ENCODE measurements at places on chromosomes 12 and 14.

- peak; percentile 75 for DNase-seq
These were observed 7.1 kb upstream of the IFNG-AS1 start for GRCh38 chr12:67982164-67982563.

GRCh38 chr12:104536841-104537240 lies 80.1 kb downstream of the CHST11 start:
- DNase-seq = peak; percentile 39

GRCh38 chr14:55500708-55501107 lies 60.3 kb upstream of the TBPL2 start:
- no peak for DNase-seq

DNA sequence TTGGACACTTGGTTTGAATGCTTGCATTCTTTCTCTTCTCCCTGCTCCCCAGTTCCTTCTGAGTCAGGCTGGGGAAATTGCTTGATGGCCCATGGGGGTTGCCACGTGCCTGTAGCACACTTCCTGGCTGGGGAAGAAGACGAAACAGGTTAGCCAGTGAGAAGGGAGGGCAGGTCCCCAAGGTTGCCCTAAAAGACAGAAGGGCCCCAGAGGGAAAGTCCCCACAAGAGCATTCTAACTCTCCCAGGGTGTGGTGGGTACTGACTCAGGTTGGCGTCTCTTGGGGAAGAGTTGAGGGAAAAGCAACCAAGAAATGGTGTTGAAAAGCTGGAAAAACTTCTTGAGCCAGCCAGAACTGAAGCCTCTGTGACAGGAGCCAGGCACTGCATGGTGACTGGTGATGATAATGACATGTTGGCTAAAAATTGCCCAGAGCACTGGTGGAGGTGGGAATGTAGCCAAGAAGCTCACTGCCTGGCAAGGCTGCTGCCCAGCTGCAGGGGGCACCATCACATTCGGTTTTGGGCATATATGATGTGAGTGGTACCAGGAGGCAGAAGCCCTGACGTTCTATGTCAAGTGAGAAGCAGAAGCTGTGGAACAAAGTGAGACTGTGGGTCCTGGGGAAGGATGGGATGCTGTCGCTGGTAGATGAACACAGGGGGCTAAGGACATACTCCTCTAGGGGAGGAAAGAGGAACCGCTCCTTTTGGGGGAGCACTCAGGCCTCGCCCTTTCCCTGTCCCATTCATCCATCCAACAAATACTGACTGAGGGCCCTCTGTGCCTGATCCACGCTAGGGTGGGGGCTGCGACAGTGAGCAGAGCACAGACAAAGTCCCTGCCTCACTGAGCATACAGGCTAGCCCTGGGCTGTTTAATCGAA lies 8.1 kb upstream of the RABGGTA start:
- peak; percentile 15 for DNase-seq

- no peak for DNase-seq
These were observed 186.7 kb downstream of the ANO2 start for GRCh38 chr12:5758347-5758746.
